ENCODE measurements at places on chromosomes 3 and 15.
A peak's percentile ranks its signal among the peaks of the same experiment; 100 is the strongest.

DNA sequence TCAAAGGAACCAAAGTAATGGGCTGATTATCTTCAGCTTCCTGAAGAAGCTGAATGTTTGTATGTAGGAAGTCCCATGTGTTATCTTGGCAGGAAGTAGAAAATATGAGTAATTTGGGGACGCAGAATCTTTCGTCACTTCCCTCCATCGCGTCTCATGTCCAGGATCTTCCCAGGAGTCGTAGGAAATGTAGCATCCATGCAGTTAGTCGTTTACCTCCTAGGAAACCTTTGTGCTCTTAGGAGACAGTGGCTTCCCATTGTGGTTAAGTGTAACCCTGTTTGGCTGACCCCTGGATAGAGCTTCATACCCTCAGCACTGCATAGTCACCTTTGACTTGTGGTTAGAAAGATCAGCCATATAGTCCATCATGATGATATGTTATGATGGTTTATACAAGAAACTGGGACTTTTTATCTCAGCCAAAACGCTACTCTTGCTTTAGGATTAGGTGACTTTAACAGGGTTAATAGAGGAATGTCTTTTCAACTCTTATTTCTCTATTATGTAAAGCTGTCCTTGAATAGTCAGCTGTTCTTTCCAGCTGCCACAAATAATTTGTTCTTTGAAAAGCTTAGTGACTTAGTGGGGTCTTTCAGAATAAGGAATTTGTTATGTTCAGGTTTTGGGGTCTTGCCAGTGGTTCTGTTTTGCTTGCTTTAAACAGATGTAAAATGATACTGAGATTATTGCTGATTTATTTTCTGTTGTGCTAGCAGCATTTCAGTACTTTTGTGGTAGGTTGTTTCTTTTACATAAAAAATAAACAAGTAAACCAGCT is 92.2 kb downstream of the KLHL25 start:
- DNase-seq = no peak

DNA sequence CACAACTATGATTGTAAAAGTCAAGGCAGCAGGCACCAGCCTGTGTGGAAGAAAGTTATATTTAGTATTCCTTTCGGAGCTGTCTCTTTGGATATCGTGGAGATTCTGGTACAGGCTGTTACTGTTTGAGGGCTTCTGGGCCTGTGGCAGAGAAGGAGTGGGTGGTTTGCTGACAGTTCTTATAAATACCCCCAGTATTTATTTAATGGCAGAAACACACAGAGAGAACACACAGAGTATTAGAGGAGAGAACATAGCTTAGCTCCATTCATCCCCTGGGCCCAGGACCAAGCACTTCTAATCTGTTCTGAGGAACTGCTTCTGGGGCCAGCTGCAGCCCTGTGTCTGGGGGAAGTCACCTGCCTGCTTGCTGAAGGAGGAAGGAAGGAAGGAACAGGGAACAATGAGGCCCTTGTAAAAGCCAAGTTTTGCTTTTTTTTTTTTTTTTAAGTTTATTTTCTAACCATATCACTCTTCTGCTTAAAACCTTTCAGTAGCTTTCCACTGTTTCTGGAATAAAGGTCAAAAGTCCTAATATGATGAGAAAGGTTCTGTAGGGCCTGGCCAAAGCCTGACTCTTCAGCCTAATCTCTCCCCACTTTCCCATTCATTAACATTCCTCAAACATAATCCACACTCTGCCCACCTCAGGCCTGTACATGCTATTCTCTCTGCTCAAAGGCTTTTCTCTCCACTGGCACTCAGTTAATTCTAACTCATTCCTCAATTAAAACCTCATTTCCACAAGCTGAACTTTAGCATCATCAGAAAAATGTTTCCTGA is 11.8 kb upstream of the PP2D1 start:
- DNase-seq = no peak

GRCh38 chr15:80464951-80465625 is 60.9 kb downstream of the ARNT2 start:
- DNase-seq = no peak

DNA sequence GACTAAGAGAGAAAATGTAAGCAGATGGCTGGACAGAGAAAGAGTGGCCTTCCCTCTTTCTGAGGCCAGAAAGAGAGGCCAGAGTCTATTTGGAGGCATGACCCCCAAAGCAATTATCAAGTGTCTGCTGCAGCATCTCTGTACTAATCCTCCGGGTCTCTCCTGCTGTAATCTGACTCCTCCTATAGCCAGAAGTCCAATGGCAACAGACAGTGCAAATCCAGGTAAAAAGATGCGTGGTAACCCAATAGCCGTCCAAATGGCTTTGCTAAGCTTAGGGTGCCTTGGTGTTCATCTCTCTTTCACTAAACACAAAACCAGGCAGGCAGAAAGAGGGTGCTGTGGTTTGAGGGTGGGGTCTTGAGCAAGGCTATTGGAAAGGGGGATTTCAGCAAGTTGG is 91.6 kb downstream of the ADCY5 start:
- no peak for DNase-seq

- no peak for DNase-seq
These were observed 54.7 kb downstream of the RAB11A start for GRCh38 chr15:65924004-65924403.

- no peak for DNase-seq
These were observed 44.4 kb downstream of the PDZRN3 start for GRCh38 chr3:73580343-73580742.

GRCh38 chr3:119826711-119827608 is 45.1 kb downstream of the NR1I2 start:
- no peak for DNase-seq

DNA sequence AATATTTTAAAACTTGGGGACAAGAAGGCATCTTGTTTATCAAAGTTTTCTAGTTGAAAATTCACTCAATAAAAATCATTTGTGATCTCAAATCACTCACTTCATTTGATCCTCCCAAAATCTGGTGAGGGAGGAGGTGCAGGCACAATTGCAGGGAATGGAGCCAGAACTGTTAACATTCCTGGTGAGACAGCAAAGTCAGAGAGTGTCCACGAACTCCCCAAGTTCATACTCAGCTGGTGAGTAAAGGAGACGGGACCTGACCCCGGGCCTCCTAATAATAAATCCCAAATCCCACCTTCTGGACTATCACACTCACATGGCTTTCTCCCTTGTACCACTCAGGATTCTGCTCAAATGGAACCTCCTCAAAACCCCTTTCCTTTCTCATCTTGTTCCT is 252.3 kb upstream of the LRTM1 start:
- no peak for DNase-seq

DNA sequence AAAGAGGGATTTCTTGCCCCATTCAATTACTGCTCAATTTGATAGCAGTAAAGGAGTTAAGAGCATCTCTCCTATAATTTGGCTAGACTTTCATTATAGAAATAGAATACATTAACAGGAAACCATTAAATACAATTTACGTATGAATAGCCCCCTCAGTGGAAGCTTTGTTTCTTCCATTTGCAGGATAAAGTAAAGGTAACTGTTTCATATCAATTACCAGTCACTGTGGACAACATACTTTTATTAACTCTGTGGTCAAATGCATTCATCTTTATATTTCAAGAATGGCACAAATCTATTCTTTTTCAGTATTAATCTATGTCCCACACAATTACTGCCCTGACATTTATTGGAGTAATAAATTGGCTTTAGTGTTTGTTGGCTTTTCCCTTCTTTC is 613.4 kb downstream of the NLGN1 start:
- no peak for DNase-seq

GRCh38 chr3:188212308-188212969 is 58.5 kb downstream of the LPP start:
- no peak for DNase-seq

- DNase-seq = no peak
These were observed 4.1 kb upstream of the ECT2 start for GRCh38 chr3:172746475-172746874.

DNA sequence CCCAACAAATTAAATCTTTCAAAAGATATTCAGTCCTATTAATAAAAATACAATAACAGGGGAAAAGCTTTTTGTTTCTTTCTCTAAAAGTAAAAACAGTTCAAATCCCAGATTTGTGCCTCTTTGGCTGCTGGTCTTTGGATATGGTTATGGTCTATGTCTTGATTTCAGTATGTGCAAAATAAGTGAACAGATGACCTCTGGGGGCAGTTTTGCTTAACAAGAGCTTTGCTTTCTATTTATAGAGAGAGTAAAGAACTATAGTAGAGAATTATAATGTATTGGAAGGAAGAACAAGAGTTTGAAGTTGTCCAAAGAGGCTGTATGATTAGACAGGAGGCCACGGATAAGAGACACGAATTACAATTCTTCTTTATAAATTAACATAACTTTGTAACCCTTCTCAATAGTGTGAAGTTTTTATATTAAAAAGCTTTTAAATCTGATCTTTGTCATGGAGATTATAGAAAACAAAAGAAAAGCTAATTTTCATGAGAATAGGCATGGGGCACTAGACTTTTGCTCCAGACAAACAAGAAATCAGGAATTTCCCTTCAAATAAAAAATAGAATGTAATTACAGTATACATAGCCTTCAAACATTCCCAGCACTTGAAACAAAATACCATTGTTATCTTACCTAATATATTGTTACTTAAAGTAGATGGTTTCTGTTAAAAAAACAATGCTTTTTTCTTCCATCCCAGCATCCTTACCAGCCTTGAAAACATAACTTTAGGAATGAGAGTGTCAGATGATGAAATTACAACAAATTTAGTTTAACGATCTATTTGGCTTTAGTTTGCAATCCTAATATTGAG is 432.7 kb upstream of the ARHGEF26 start:
- no peak for DNase-seq

DNA sequence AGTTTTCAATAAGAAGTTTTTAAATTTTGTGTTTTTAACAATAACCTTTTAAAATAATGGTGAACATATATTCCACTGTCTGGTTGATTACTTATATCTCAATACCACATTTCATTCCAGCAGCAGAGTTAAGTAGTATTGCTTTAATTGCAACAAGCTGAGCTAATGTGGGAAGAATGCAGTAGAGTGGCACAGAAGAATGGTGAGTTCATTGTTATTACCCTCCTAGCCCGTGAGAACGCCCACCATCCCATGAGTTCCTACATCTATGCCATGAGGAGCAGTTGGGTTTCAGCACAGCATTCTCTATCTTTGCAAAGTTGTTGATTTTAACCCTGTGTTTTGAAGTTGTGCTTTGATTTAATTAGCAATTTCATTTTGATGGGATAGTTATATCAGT is 17.8 kb upstream of the NR2E3 start:
- DNase-seq = no peak

- DNase-seq = no peak
These were observed 1.3 kb upstream of the CPA3 start for GRCh38 chr3:148863814-148864213.

- no peak for DNase-seq
These were observed 58.0 kb downstream of the UMPS start for GRCh38 chr3:124788254-124788745.

DNA sequence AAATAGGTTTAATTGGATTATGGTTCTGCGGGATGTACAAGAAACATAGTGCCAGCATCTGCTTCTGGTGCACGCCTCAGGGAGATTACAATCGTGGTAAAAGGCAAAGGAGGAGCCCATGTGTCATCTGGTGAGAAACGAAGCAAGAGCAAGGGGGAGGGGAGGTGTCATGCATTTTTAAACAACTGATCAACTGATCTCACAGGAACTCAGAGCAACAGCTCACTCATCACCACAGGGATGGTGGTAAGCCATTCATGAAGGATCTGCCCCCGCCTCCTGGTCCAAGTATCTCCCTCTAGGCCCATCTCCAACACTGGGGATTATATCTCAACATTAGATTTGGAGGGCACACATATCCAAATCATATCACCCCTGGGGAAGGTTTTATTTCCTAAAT is 42.1 kb upstream of the FGF7 start:
- DNase-seq = no peak

DNA sequence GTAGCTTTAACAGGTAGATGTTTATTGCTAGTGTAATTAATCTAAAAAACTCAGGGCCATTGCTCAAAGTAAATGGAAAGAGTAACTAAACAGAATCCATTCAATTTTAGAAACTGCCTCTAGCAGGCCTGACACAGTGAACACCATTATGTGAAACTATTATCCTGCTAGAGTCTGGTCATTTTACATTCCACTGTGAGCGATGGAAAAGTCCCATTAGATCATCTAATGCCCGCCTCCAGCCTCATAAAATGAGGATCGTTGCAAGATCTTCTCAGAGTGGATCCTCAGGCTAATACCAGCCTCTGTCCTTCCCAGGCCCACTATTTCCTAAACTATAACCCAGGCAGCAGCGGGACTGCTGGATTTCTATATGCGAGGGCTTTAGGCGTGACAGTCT is 107.7 kb downstream of the WDR76 start:
- DNase-seq = no peak

- DNase-seq = no peak
These were observed 22.6 kb downstream of the CCRL2 start for GRCh38 chr3:46429671-46430070.

DNA sequence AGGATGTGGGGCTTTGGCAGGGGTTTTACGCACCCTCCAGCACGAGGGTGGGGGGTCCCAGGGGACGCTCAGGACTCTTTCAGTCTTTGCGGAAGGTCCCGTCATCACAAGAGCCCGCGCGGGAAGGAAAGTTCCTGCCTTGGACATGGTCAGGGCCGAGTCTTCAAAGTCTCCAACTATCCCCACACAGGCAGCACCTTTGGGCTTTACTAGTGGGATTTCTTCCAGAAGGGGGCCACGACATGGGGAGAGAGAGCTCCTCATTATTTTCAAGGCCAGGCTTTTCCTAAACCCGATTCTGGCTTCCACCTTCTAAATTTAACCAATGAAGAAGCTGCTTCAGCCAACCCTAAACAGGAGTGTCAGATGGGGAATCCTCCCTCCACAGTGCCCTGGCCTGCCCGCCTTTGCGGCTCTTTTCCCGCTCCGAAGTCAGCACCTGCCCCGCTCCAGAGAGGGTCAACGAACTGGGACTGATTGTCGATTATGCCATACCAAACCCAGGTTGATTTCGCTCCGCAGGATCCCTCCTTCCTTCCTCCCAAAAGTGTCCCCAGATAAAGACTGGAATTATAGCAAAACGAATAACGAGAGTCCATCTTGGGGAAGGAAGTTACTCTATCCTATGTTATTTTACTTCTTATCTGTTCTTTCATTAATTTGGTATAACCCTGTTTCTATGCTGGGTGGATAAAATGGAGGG is 11.0 kb downstream of the SHOX2 start:
- no peak for DNase-seq

GRCh38 chr3:30607032-30607833 is 832 bp downstream of the TGFBR2 start:
- DNase-seq = peak; percentile 34

GRCh38 chr15:62187425-62187824 is 22.3 kb upstream of the C2CD4B start:
- no peak for DNase-seq

- no peak for DNase-seq
These were observed 2.4 kb upstream of the PPP1R14D start for GRCh38 chr15:40830884-40831283.
